ENCODE measurements at places on chromosomes 11 and 22.

DNA sequence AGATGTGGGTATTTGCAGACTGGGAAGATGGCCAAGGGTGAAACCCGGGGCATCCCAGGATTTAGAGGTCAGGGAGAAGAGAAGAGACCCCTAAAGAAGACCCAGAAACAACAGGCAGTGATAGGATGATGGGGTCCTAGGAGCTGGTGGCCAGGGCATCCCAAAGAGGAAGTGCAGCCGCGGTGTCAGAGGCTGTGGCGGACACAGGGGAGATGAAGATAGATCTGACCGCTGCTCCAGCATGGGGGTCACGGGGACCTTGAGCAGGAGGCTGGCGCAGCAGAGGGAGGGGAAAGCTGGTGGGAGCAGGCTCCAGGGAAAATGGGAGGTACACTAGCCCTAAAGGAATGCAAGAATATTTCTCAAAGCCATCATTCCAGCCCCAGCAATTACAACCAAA lies 47.3 kb downstream of the CTTN start:
- no peak for DNase-seq

DNA sequence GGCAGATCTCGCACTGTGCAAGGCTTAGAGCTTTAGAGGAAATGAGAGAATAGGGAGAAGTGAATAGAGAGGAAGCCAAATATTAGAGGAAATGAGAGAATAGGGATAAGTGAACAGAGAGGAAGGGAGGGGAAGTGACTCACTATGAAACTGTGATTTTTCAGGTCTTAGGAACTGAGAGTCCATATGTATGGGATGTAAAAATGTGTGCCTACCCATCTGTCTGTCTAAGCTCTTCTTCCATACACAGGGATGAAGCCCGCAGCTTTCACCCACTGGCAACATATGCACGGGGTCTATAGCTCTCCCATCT lies 6.4 kb upstream of the CCDC86 start:
- no peak for DNase-seq

- no peak for DNase-seq
These were observed 78.4 kb downstream of the SIK3 start for GRCh38 chr11:117019871-117020270.

DNA sequence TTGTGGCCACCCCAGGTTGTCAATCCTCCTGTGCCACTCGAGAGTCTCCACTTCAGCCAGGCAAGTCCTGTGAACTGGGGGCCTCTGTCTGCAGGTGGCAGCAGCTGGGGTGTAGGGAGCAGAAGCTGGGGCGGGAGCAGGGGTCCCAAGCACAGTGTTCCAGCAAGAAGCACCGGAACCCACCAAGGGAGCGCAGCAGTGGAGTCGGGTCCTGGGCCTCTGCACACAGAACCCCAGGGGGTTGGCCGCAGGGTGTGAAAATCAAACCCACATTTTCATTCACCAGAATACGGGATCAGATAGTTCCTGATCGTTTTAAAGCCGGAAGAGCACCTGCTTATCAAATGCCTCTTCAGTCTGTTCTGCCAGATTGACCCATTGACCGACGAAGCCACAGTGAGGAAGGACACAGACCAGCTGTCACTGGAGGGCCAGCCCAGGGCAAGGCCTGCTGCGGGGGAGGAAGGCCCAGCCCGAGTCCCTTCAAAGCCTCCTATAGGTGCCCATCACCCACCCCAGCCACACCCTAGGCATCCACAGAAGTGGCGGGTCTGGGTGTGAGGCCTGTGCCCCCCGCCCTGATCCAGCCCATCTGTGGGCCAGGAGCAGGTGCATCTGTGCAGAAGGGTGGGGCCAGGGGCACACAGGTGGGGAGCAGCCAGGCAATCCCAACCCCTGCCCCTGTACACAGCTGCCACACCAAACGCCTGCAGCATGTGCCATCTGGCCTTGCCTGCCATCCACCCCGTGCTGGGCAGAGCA lies 34.1 kb downstream of the RSPH14 start:
- DNase-seq, result no peak

Measured in stimulated activated CD8-positive, alpha-beta memory T cell treated with anti-CD3 and anti-CD28 coated beads, Interleukin-4, amount 100 ng/mL, for 4 hours (primary cell).